ENCODE measurements at places on chromosomes 4 and X. TPM values are rescaled to one million over a fixed set of nuclear protein-coding genes. Genes with fewer than 3 reads are reported as not detected.

ZNF141 gene
- total RNA-seq = 29.3 TPM

- no peaks in the 10 kb centered on the region for H3K4me1 ChIP-seq
- no peaks in the 10 kb centered on the region for H3K36me3 ChIP-seq
- no peak overlapping the region for H3K27ac ChIP-seq
- DNase-seq = no peak
- H3K4me3 ChIP-seq = no peak overlapping the region
These were observed 206.6 kb downstream of the ADGRL3 start for GRCh38 chr4:61406677-61407076.

DNA sequence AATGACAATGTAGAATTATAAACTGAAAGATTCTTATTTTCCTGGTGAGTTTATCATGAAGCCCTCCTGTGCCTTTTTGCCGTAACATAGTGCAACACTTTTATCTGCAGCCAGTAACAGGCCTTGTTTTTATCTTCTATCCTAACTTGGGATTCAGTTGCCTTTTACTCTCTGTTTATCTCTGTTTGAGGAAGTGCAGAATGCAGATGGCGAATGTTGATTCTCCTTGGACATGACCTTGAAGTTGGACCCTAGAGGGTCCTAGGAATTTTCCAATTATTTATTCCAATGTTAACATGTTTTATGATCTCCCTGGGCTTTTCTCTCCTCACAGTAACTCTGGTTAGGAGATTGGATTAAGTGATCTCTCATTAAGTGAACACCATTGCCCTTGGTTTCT is 165.0 kb downstream of the FMR1NB start:
- DNase-seq = no peak
- no peaks in the 10 kb centered on the region for H3K36me3 ChIP-seq
- no peaks in the 10 kb centered on the region for H3K27me3 ChIP-seq
- H3K4me1 ChIP-seq = no peaks in the 10 kb centered on the region
- no peak overlapping the region for H3K27ac ChIP-seq
- no peak overlapping the region for H3K4me3 ChIP-seq

SPON2 gene
- 10.5 TPM for total RNA-seq

- no peak overlapping the region for H3K27ac ChIP-seq
- H3K36me3 ChIP-seq = no peaks in the 10 kb centered on the region
- H3K4me1 ChIP-seq = no peaks in the 10 kb centered on the region
- DNase-seq = no peak
These were observed 159.0 kb downstream of the PACRGL start for GRCh38 chr4:20859097-20859781.

DNA sequence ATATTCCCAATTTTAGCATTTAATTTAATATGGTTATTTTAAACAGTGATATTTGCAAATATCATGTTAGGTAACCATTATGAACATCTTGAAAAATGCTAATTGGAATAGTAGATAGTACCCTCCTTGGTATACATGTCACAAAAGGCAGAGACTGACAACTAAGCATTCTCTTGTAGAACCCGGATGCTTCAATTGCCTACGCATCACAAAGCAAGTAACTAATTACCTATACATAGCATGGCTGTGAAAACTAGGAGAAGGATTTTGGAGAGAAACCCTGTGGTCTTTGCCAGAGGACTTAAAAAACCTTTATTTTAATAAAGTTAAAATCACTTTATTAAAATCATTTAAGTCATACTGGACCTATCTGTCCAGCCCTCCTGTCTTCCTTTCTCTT is 764.1 kb upstream of the TENM3 start:
- H3K27ac ChIP-seq = no peak overlapping the region
- H3K36me3 ChIP-seq = no peaks in the 10 kb centered on the region
- DNase-seq = no peak
- no peak overlapping the region for H3K4me3 ChIP-seq
- no peaks in the 10 kb centered on the region for H3K27me3 ChIP-seq
- H3K4me1 ChIP-seq = no peaks in the 10 kb centered on the region

GPM6B gene
- not detected for total RNA-seq

ANKRD37 gene
- 54.6 TPM for total RNA-seq

MAGEC1 gene
- not detected for total RNA-seq

FAM114A1 gene
- total RNA-seq = 0.16 TPM

DNA sequence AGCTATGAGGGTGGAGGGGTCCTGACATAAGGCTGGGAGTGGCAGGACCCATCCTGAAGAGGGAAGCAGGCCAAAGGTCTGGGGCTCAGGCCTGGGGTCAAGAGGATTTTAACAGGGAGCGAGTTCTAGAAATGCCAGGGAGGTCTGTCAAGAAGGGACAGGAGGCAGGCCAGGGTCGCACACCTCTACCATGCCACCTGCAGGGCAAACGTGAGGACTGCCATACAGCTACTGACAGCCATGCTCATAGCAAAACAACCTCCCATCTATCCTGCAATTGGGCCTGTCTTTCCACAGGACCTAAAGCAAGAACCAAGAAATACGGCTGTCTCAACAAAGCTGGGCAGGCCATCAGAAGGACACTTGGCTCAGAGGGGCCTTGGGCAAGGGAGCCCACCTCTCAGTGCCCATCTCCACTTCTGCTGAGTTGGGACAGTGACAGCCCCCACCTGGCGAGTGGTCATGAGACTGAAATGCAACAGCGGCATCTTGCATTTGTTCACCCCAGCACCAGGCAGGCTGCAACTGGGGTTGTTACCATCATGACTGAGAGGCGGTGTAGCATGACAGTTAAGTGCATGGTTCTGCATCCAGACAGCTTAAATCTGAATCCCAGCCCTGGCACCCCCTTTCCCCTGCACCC is 92.7 kb downstream of the WFS1 start:
- no peaks in the 10 kb centered on the region for H3K36me3 ChIP-seq
- H3K4me1 ChIP-seq = no peaks in the 10 kb centered on the region
- H3K27me3 ChIP-seq = peaks cover 4% of the 10 kb centered on the region
- H3K27ac ChIP-seq = no peak overlapping the region
- no peak overlapping the region for H3K4me3 ChIP-seq
- no peak for DNase-seq

TREX2 gene
- 0.78 TPM for total RNA-seq

DNA sequence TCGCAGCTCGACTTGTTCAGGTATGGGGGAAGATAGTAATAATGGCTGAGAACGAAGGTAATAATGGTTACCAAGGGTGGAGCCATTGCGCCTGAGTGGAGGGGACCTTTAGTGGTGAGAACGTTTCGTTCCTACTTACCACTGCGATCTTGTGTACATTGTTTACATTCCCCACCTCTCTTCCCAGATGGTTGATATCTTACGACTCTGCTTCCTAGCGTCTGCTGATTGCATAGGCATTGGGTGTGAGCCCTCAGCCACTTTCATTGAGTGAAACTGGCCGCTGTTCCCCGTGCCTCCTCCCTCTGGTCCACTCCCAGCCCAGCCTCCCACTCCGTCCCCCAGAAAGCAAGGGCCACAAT is 850 bp downstream of the IGBP1 start:
- H3K27me3 ChIP-seq = no peaks in the 10 kb centered on the region
- peaks cover 19% of the 10 kb centered on the region for H3K36me3 ChIP-seq
- peaks cover 32% of the 10 kb centered on the region for H3K4me1 ChIP-seq
- no peak for DNase-seq
- H3K27ac ChIP-seq = peak overlapping the region; percentile 97

PF4V1 gene
- total RNA-seq = not detected

- no peak for DNase-seq
- H3K4me1 ChIP-seq = no peaks in the 10 kb centered on the region
- H3K27ac ChIP-seq = no peak overlapping the region
- no peaks in the 10 kb centered on the region for H3K27me3 ChIP-seq
- no peaks in the 10 kb centered on the region for H3K36me3 ChIP-seq
These were observed 707.9 kb downstream of the CENPC start for GRCh38 chr4:66837279-66837922.

PJA1 gene
- 21.0 TPM for total RNA-seq

DNA sequence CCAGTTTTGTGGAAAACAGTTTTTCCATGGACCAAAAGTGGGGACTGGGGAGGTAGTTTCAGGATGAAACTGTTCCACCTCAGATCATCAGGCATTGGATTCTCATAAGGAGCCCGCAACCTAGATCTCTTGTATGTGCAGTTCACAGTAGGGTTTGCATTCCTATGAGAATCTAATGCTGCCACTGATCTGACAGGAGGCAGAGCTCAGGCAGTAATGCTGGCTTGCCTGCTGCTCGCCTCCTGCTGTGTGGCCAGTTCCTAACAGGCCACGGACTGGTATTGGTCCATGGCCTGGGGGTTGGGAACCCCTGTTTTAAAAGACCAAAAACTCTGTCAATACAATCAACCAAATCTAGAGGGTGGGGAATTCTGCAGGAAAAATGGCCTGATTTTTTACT is 100.0 kb upstream of the EOLA2 start:
- no peak for DNase-seq
- H3K27me3 ChIP-seq = peaks cover 5% of the 10 kb centered on the region
- no peak overlapping the region for H3K27ac ChIP-seq

DNA sequence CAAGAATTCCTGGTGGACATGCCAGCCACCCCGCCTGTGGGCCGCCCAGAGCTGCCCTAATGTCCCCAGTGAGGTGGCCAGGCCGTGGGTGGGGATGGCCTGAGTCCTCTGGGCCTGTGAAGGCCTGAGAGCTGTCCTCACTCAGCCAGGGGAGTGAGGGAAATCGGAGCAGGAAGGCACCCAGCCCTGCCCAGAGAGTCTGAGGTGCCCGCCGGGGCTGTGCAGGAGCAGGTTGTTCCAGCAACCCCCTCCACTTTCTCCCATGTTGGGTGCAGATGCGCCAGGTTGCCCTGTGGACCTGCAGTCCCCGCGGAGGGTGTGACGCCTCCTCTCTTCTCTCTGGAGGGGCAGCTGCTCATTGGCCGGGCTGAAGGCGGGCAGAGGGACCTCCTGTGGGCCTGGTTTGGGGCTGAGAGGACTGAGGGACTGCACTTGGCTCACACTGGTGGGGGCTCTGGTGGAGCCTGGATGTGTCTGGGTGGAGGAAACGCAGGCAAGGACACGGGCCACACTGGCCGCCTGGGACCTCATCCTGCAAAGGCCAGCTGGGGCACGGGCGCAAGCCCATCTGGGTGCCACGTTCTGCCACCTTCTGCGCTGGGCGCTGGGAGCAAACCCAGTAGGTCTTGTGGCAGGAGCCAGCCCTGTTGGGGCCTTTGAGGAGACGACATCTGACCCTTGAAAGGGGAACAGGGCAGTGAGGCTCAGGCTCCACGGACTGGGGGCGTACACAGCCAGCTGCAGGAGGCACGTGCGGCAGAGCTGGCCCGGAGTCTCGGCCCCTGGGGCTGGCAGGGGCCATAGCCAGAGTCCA is 14.0 kb downstream of the DOK7 start:
- no peak overlapping the region for H3K4me3 ChIP-seq
- H3K27ac ChIP-seq = no peak overlapping the region
- H3K36me3 ChIP-seq = no peaks in the 10 kb centered on the region
- H3K27me3 ChIP-seq = peaks cover 5% of the 10 kb centered on the region
- DNase-seq = no peak

GRCh38 chrX:56600141-56600540 is 36.7 kb downstream of the UBQLN2 start:
- H3K27ac ChIP-seq = no peak overlapping the region
- DNase-seq = no peak
- peaks cover 4% of the 10 kb centered on the region for H3K4me1 ChIP-seq
- peaks cover 42% of the 10 kb centered on the region for H3K36me3 ChIP-seq
- H3K27me3 ChIP-seq = no peaks in the 10 kb centered on the region

GRCh38 chr4:52028970-52029369 is 8.8 kb upstream of the LRRC66 start:
- no peak for DNase-seq
- no peaks in the 10 kb centered on the region for H3K27me3 ChIP-seq
- peaks cover 4% of the 10 kb centered on the region for H3K4me1 ChIP-seq
- peaks cover 8% of the 10 kb centered on the region for H3K36me3 ChIP-seq
- no peak overlapping the region for H3K27ac ChIP-seq

DNA sequence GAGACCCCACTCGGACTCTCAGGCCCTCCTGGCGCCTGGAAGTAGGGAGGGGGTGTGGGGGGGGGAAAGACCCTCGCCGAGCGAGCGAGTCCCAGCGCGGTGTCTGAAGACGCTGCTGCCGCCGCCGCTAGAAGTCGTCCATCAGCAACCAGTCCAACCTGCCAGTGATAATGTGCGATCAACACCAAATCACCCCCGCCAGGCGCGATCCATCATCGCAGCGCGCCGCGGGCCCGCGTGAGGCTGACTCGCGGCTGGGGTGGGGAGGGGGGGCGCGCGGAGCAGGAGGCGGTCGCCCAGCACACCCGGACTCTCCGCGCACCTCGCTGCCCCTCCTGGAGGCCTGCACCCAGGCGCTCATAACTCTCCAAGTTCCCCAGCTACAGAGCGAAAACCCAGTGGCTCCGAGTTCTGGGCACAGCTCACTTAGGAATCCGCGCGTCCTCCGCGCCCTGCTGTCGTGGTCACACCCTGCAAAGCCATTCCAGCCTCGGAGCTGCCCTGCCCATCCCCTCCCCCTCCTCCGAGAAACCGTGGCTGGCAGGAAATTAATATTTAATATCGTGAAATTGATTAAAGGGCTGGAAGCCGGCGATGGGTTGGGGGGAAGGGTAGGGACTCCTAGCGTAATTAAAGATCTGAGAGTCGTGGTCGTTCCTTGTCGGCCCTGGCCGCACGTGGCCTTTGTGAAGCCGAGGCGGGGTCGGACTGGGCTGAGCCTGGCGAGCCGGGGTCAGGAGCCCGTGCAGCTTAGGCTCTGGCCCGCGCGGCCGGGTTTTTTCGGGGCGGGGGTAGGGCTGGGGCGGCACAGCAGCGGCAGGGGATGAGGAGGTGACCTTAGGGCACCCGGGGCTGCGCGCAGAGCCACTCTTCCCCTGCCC is 58.1 kb upstream of the BCOR start:
- peaks cover 11% of the 10 kb centered on the region for H3K4me1 ChIP-seq
- H3K4me3 ChIP-seq = peak overlapping the region; percentile 76
- DNase-seq = no peak
- H3K36me3 ChIP-seq = no peaks in the 10 kb centered on the region
- no peak overlapping the region for H3K27ac ChIP-seq

DNA sequence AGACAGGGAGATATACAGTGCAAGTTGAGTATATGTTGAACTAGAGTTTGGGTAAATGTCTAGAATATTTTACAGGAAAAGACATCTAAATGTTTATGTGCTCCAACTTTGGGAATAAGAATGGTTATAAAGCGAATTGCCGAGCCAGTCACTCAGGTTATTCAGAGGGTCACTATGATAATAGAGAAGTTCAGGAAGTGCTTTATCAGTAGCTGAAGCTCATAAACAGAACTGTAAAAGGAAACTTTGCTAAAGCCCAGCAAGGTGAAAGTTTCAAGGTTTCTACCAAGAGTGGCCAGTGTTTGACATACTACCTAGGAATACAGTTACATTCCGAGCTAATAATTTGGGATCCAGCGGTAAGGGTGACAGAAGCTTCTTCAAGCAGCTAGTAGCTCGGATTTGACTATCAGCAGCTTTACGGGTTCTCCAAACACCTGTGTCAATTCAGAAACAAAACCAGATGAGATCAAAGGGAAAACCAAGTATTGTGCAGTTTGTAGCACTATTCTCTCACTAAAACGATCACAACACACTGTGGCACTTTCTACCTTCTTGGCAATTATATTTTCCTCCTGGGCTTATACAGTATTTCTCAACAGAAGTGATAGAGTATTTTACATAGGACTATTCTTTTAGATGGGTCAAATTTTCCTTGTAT is 17.2 kb upstream of the BCLAF3 start:
- H3K36me3 ChIP-seq = no peaks in the 10 kb centered on the region
- no peak overlapping the region for H3K4me3 ChIP-seq
- DNase-seq = no peak
- peaks cover 2% of the 10 kb centered on the region for H3K4me1 ChIP-seq
- no peak overlapping the region for H3K27ac ChIP-seq
- no peaks in the 10 kb centered on the region for H3K27me3 ChIP-seq

PPP4R3C gene
- not detected for total RNA-seq

PDCL2 gene
- total RNA-seq = not detected

Measured in activated CD8-positive, alpha-beta T cell treated with anti-CD3 and anti-CD28 coated beads for 36 hours (primary cell).